ENCODE measurements at places on chromosomes 5 and 9.

- no peak for DNase-seq
Measured at GRCh38 chr5:107592515-107592914, 78.2 kb downstream of the EFNA5 start.

- no peak for DNase-seq
Measured at GRCh38 chr5:33641744-33642505, 201.2 kb downstream of the TARS1 start.

DNA sequence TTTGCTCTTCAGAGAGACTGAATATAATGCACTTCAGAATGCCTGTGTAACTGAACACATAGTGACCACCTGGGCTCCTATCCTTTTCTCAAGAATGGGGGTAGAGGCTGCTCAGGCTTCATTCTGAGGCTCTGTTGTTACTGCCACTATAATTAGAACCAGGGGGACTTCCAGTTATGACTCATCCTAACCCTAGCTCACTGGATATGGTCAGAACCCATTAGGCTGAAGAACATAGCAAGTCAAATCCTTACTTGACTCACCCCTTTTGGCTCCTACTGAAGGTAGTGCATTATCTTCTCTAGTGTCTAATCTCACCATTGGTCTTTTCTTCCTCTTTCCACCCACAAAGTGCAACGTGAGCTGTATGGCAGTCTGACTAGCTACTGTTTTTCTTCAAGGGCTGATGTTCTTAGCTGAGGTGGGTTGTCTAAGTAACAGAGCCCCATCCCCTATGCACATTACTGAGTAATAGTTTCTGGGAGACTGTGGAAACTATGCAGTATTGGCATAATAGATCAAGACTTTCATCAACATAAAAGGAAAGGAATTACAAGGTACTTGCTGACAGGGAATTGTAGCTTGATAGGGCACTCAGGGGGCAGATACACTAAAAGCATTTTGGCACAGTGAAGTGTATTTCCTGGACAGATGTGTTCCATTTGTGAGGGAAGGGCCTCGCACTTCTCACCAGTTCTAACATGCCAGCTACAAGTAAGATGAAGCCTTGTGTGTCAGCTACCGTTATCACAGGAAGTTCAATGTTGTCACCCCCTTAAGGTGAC is 431.0 kb upstream of the MEF2C start:
- DNase-seq, result no peak

DNA sequence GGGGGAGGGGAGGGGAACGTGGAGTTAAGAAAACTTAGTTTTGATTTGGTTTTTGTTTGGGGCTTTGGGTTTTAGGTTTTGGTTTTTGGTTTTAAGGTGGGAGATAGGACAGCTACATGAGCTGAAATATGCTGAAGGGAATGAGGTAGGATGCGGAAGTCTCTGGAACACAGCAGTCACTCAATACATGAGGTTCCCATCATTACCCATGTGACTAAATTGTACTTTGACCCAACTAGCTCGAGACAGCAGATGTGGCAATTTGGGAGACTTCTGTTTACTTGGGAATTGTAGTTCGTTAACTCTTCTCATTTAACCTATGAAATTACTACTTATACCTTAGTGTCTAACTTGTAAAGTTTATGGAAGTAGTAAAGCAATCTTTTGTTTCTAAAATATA is 124.2 kb downstream of the TLE1 start:
- DNase-seq, result no peak

DNA sequence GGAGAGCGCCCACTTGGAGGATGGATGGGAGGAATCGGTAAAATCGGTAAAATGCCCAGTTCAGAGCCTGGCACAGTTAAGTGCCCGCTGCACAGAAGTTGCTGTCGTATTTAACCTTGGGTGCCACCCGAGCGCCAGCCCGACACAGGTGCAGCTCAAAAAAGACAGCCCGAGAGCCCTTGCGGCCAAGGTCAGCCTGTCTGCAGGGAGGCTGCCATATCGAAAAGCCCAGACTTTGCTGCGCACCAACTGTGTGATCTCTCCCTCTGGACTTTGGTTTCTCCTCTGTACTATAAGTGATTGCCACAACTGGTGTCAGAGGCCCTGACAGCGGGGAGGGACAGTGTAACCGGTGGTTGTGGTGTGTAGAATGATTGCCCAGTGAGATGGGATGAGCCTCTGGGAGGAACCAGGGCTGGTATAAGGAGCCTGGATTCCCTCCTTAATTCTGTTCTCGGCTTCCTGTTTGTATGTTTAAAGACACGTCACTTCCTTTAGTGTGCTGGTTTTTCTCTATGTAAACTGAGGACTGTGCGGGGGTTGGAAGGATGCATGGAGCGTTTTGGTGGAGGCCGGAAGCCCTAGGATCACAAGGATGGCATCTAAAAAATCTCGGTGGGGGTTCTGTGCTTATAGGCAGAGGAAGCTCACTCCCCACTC is 792 bp downstream of the NTMT1 start:
- DNase-seq, result no peak

GRCh38 chr9:82491604-82492003 is 503.0 kb downstream of the SPATA31D1 start:
- no peak for DNase-seq

DNA sequence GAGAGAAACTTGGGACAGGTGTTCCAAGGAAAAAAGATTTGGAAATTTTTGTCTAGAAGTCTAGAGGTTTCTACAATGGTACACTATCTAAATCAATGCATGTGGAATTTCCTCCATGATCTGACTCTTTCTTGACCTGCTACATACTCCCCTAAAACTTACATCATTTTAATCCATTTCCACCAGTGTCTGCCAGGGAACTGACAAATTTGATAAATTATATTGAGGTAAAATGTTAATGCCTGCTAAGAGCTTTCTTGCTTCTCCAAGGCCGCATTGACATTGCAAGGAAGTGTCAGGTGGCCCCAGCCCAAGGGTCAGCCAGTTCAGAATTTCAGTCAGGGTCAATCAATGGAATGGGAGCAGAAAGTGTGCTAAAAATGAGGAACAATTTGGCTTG is 163.4 kb upstream of the FBXL17 start:
- no peak for DNase-seq

- no peak for DNase-seq
Measured at GRCh38 chr5:21397693-21398092, 1409.7 kb upstream of the CDH18 start.

GRCh38 chr9:7561527-7562080 is 238.0 kb downstream of the DMAC1 start:
- DNase-seq, result no peak

DNA sequence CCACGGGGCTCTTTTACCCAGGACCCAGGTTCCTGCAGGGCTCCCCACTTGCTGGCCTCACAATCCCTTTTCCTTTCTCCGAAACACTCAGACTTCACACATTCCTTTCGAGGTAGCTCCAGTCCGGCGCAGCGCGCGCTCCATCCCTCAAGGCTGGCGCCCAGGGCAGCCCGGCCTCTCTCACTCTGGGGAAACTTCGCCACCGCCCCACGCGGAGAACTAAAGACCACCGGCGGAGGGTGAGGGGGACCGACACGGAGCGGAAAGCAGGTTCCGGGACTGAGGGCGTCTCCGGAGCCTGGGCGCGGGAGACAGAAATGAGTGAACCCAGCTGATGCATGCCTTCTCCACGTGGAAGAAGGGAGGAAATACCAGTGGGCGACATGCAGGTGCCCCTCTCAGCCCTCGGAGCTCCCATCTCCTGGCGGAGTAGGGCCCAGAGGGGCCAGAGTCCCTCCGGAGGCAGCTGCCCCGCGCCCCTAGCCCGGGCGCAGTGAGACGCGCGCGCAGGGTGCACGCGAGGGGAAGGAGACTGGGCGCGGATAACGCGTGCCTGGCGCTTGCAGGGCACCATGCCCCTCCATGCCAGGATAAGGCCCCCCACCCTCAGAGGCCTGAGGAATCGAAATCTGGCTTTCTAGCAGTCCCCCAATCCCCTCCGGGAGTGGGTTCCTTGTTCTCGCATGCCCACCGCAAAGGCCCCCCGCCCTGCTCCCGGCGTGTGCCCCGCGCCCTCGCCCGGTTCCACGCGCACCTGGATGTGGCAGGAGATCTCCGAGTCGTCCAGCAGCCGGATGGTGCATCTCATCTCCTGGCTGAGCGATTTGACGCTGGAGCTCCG is 650 bp downstream of the FRMD3 start:
- DNase-seq, result no peak

DNA sequence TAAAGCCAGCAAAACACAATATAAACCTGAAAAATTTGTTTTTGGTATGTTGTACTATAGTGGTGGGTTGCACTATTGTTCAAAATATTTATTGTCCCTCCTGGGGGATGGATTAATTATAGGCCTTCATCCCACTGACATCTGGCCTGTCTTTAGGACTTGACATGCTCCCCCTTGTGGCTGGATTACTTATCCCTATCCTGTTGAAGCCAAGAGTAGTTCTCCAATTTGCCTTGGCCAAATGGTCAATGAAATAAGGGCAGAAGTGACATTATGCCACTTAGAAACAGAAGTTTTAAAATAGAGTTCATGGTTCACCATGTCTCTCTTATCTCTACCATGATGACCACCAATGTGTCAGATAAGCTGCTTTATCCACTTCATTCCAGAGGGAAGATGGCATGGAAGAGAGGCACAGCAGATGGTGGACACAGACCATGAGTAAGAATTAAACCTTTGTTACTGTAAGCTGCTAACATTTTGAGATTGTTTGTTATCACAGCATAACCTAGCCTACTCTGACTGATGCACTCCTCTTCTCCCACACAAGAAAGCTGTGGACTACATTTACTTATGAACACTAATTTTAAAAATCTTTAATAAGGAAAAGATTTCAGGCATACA is 29.2 kb upstream of the ARHGEF28 start:
- DNase-seq, result no peak

Data from forelimb muscle (tissue), 1 donor.